Germinal center (tissue), 1 donor: ENCODE measurements at places on chromosomes 3 and 15.

DNA sequence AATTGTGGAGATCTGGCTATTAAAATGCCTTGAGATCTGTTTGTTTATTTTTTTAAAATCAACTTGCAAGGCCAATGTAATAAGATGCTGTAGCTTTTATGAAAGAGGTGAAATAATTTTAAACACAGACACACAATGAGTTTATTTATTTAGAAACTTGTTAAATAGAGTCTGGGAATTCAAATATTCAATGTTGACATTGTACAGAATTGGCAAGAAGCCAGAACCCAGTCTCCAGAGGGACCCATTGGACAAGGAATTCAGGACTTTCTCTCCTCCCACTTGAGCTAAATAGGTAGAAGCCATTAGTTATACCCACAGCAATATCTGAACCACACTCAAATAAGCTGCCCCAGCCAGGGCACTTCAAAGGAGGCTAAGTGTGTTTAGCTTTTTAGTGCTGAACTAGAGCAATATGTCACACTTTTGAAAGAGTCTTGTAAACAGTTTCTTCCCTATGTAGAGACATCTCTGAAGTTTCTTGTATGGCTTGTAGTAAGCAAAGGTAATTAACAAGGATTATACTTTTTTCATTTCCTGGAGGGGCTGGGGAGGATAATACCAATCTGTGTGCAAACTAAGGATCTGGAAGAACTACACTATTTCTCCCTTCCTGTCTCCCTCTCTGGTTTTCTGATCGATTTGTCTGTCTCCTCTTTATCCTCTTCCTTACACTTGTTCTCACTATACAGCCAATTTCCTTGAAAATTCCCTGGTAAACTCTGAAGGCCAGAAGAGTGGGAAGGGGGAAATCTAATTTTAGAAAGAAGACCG is 6.0 kb downstream of the MECOM start:
- no peak for DNase-seq

GRCh38 chr3:12817343-12817710 is 20.8 kb downstream of the CAND2 start:
- DNase-seq = no peak

GRCh38 chr3:62103531-62103930 is 269.8 kb downstream of the FEZF2 start:
- DNase-seq = no peak

DNA sequence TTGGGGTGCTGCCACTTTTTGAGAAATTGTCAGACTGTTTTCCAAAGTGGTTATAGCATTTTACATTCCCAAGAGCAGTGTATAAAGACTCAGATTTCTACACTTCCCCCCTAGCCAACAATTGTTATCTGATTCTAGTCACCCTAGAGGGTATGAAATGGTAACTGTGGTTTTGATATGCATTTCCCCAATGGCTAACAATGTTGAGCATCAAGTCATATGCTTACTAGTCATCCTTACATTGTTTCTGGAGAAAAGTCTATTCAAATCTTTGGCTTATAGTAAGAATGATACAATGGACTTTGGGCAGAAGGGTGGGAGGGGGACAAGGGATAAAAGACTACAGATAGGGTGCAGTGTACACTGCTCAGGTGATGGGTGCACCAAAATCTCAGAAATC is 73.3 kb downstream of the CSNK1G1 start:
- DNase-seq = no peak

DNA sequence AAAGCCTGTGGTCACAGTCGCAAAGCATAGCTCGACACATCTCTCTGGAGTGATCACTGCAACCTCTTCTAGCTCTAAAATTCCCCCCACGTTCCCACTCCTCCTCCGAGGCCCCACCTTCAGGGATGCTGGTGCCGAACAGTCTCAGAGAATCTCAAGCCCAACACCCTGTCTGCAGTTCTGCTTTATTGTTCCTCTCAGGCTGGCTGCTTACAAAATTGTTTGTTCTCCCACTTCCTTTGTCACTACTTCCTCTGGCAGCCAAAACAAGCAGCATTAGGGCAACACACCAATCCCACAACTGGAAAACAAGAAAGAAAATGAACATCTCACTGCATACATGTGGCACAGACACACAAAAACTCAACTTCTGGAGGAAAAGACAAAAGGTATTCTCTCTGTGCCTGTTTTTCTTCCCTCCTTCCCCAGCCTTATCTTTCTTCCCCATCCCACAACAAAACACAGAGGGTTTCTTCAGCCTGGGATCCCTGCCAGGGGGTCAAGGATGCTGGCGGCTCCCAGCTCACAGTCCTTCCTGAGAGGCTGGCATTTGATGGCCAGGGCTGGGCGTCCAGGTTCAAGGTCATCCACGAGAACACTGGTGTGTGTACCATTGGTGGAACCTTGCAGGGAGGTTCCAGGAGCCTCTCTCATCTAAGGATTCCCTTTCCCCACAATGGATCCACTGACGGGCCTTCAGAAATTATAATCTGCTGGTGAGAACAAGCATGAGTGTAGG is 108.4 kb downstream of the TMCO5A start:
- DNase-seq = no peak

- no peak for DNase-seq
Observed at GRCh38 chr15:44231842-44232241, 36.8 kb upstream of the FRMD5 start.

GRCh38 chr3:22959593-22959992 is 243.5 kb upstream of the UBE2E2 start:
- no peak for DNase-seq

- no peak for DNase-seq
Observed at GRCh38 chr3:33057320-33058298, 39.3 kb downstream of the GLB1 start.

GRCh38 chr3:134904241-134904771 is 109.2 kb downstream of the EPHB1 start:
- DNase-seq = no peak

GRCh38 chr3:43963208-43963607 is 272.5 kb downstream of the ABHD5 start:
- DNase-seq = no peak

- no peak for DNase-seq
Observed at GRCh38 chr15:47398594-47398993, 318.7 kb upstream of the SEMA6D start.

DNA sequence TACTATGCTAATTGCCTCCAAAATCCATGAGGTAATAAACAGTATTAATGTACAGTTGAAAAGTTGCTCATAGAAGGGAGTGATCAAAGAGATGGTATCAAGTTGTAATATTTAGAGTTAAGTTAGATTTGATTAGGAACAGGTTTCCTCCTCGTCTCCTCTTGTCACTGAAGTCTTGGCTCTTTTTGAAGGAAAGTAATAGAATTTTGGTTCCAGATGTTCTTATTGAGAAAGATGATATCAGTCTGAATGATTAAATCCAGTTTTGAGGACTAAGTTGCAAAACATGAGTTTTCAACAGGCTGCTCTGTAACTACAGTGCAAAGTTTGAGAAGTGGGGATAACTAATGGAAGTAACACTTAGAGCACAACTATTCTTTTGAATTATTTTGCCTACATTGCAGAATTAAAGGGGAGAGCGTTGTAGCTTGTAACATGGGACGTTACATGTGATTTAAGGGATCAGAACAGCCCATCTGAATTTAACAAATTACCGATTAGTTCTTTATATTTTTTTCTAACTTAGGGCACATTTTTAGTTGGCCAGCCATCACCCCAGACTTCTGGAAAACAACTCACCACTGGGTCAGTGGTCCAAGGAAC is 48.3 kb downstream of the MAP6D1 start:
- DNase-seq = no peak

GRCh38 chr3:151305775-151306151 is 10.9 kb downstream of the GPR87 start:
- no peak for DNase-seq

DNA sequence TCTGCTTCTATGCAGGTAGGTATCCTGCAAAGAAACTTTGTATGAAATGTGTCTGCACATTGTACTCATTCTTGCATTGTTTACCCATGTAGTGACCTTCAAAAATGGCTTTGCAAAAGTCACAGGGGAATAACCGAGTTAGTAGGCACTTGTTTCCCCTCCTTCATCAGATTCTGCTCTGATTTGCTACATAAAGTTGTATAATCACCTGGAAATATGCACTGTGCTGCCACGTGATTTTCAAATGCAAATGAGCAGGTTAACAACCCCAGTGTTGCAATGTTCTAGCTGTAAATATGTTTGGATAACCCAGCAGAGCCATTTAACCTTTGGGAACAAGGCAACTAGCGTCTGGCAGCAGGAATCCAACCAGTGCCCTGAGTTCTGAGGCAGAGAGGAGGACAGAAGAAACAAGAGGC is at the start of gene KNG1:
Gene KNG1, plus strand, starts transcription at position 321 of the 419 bp plus-strand sequence. CDS start 184 bp downstream, outside the sequence.
- DNase-seq = no peak

DNA sequence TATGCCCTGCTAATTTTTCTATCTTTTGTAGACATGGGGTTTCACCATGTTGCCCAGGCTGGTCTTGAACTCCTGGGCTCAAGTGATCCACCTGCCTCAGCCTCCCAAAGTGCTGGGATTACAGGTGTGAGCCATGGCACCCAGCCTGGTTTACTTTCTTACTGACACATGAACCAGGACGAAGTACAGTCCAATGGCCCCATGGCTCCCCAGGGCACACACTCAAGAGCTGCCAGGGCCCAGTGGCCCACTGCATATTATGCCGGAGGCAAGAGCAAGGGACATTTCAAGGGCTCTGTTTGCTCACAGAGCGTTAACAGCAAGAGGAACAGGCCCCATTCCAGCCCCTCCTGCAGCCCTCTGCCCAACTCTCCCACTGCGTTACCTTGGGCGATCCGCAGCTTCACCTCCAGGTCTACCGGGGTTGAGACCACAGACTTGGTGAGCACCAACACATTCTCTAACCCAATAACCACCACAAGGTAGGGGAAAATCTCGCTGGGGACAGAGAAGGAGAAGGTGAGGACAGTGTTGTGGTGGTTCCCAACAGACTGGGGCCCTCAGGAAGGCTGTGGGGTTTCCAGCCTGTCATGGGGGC is 42.8 kb downstream of the PTPN23 start:
- DNase-seq = no peak

- DNase-seq = no peak
Observed at GRCh38 chr3:36991923-36992805, 767 bp downstream of the EPM2AIP1 start.

GRCh38 chr15:55586808-55587207 is 1.3 kb downstream of the PYGO1 start:
- no peak for DNase-seq

- DNase-seq = no peak
Observed at GRCh38 chr15:96312641-96313335, 17.7 kb upstream of the NR2F2 start.

- peak; percentile 71 for DNase-seq
Observed at GRCh38 chr15:74788683-74789151, 6.8 kb downstream of the CSK start.

- no peak for DNase-seq
Observed at GRCh38 chr15:65042776-65043327, 2.3 kb upstream of the SLC51B start.

DNA sequence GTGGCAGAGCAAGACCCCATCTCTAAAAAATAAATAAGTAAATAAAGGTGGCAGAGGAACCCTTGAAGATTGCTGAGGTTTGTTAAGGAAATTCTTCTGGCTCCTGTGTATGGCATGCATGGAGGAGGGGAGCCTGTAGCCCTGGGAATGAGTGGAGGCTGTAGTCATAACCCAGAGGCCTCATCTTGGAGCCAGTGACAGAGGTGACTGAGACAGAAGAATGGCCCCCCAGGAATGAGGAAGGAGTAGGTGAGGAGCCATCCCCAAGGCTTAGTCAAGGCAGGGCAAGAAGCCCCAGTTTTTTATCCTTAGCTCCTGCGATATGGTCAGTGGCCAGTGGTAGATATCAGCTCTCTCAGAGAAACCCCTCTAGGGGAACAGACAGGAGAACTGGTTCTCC is 46.5 kb downstream of the BSN start:
- DNase-seq = no peak

GRCh38 chr3:15491143-15491542 is 30.4 kb downstream of the COLQ start:
- no peak for DNase-seq

DNA sequence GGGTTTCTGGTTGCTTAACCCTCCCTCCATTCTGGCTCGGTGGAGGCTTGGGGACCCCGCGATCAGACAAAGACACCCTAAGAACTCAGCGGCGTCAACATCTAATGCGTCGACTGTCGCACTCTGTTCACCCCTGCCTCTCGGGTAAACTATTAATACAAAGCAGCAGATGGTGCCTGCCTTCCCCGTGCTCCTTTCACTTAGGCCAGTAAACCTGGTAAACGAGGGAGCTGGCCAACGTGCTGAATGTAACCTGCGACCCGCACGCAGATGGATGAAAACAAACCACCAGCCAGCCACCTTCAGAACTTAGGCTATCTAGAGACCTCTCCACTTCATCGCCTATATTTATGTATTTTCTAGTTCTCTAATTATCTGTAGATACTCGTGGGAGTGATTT is 848 bp upstream of the CADPS start:
- peak; percentile 49 for DNase-seq

DNA sequence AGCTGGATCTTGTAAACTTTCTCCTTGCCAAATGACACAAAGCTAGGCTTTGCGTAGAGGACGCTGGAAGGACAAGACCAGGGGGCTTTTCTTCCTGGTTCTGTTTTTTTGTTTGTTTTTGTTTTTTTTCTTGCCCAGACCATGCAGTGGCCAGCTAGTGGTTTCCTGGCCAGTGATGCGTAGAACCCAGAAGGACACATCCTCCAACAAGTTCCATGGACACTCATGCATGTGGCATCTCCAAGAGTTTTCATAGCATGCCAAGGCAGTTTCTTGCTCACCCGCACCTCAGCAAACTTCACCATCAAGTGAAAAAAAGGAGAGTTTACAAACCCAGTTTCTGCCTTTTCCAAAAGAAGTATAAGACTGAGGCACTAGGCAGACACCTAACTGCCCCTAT is 46.1 kb upstream of the TMCO5A start:
- no peak for DNase-seq

- no peak for DNase-seq
Observed at GRCh38 chr3:128112357-128112968, 11.1 kb downstream of the RUVBL1 start.

DNA sequence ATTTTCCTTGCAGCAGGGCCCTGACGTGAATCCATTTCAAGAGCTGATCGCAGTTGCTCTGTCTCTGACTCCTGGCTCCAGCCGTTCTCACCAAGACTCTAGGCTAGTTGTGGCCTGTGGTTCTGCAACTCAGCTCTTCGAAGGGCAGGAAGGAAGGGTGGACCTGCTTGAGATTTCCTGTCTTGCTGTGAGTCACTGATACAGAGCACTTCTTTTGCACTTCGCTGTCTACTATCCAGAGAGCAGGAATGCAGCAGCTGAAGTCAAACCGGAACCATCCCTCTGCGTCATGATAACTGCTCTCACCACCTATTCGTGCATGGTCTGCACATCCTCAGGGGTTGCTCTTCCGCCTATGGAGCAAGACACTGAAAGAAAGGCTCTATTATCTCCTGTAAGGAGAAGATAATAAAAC is 59.7 kb downstream of the RAP2B start:
- DNase-seq = no peak

GRCh38 chr3:108225221-108225620 is 3.0 kb upstream of the IFT57 start:
- no peak for DNase-seq

- DNase-seq = no peak
Observed at GRCh38 chr3:39347586-39347876, 18.0 kb downstream of the CCR8 start.
